Pulmonary artery endothelial cell (primary cell): ENCODE measurements at places on chromosomes 3 and 15. TPM values are rescaled to one million over a fixed set of nuclear protein-coding genes. Genes with fewer than 3 reads are reported as not detected.

Gene BDH1
- 2.5 and 3.8 TPM in 2 replicates for total RNA-seq

Gene NLGN1
- total RNA-seq = 37.5 and 49.3 TPM in 2 replicates

Gene RTP3
- total RNA-seq = 0.07 TPM in 1 of 2 replicates, not detected in the other

Gene TMEM44
- 44.4 and 55.1 TPM in 2 replicates for total RNA-seq

Gene BRPF1
- total RNA-seq = 20.7 and 22.6 TPM in 2 replicates

Gene TIMP4
- 0.07 and 0.46 TPM in 2 replicates for total RNA-seq

Gene ERICH6
- not detected in 2 replicates for total RNA-seq

Gene CLDN18
- total RNA-seq = not detected in 2 replicates

Gene GUCA1C
- total RNA-seq = not detected in 2 replicates

DNA sequence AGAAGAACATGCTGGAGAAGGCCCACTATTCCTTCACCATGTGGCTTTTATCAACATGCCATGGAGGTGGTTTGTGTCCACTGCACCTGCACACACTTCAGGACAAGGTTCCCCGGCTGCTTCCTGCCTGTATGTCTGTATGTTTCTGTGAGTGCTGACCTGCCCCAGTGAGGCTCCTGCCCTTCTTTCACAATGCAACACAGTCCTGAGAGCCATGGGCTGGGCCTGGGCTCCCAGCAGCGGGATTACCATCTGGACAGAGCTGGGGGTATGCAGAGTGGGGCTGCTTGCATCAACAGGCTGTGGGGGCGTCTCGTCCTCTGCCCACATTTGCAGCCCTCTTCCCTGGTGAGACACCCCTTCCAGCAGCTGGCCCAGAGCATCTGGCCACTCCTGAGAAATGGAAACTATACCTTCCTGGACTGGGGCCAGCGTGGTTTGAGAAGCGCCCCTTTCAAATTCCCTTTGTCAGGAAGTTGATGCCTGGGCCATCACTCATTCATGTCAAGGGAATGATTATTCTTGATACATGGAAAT, 29.3 kb upstream of the C15orf39 start:
- no peak for DNase-seq

GRCh38 chr3:36557021-36557707, 176.9 kb downstream of the STAC start:
- no peak for DNase-seq

DNA sequence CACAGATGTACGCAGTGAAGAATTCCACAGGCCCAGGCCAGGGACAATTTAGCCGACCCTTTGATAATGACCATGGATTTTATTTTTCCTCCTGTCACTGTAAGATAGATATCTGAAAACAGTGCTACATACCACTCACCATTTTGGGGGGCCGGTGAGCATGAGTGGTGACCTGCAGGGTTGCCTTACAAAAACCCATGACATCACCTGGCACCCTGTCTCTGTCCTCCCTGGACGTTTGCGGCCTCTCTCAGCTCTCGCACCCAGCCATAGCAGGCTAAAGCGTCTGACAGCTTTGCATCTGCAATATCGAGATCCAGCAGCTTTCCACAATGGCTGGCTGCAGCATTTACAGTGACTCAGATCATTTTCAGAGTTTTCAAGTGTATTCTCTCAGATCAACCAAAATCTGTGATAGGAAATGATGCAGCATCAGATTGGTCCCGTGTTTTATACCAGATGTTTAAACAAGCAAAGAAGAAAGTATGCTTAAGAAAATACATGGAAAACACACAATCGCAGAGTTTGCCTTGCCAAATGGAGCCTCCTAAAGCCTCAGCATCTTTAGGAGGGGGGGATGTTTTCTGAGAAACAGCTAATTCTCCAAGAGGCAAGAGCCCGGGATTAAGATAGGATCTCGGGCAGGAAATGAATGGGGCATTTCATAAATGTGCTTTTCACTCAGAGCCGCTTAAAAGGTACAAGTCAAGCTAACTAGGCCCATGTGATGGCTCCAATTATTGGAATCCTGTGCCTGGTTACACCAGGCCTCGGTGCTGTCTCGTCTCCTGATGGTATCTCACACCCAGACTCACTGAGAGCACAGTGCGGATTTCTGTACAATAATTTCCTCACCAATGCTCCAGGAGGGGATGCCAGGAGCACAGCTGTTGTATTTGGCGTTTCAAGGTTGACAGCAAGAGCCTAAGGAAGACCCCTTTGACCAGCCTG, 257.3 kb downstream of the XXYLT1 start:
- no peak for DNase-seq

GRCh38 chr3:105972069-105972468, 103.3 kb upstream of the CBLB start:
- no peak for DNase-seq

- DNase-seq = no peak
These were observed 2.7 kb upstream of the PLCL2 start for GRCh38 chr3:16881896-16882630.

- DNase-seq = no peak
These were observed 23.4 kb upstream of the CHCHD6 start for GRCh38 chr3:126680667-126681055.

DNA sequence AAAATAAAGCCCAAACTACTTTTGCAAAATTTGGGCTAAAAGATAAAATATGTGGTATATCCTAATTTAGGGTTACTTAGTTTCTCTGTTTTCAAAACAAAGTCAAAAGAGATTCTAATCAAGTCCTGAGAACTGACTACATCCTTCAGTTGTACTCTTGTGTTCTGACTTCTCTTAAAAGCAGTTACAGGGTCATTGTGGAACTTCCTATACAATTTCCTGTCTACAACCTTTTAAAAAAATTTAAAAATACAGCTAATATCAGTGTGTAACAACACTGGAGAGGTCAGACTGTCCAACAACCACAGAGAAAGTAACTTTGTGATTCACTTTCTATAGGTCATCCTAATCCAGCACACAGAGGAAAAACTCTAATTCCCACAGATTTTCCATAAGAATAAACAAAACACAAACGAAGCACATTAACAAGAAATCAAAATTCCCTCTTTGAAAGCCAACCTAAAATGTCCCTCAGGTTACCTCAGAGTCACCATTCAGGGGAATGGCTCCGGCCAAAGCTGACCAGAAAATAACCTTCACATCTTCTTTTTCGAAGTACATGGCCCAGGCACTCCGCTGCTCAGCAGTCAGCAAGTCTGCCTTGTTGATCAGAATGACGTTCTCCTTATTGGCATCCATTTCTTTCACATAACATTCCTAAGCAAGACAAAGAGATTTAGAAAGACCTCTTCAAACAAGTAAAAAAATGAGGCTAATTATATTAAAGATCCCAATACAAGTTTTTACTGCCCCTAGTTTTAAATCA, 13.3 kb downstream of the LSG1 start:
- DNase-seq = no peak

DNA sequence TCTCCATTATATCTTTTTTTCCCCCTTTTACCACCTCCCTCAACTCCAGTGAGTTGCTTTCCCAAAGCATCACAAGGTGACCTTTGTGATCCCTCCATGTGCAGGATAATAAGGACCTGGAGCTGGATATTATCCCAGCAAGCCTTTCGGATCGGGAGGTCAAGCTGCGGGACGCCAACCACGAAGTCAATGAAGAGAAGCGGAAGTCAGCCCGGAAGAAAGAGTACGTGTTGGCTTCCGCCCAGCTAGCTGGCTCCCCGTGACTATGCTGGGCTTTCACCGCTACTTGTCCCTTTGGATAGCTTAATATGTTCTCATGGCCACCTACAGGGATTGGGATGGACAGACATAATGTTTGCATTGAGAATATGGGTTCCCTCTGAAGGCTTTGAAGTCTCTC, 273.7 kb upstream of the UMPS start:
- no peak for DNase-seq

- DNase-seq = no peak
These were observed 127.4 kb downstream of the NSMCE3 start for GRCh38 chr15:29142129-29142747.

GRCh38 chr15:98561169-98561941, 87.0 kb upstream of the IGF1R start:
- no peak for DNase-seq

GRCh38 chr15:96860741-96861140, 530.2 kb downstream of the NR2F2 start:
- no peak for DNase-seq

DNA sequence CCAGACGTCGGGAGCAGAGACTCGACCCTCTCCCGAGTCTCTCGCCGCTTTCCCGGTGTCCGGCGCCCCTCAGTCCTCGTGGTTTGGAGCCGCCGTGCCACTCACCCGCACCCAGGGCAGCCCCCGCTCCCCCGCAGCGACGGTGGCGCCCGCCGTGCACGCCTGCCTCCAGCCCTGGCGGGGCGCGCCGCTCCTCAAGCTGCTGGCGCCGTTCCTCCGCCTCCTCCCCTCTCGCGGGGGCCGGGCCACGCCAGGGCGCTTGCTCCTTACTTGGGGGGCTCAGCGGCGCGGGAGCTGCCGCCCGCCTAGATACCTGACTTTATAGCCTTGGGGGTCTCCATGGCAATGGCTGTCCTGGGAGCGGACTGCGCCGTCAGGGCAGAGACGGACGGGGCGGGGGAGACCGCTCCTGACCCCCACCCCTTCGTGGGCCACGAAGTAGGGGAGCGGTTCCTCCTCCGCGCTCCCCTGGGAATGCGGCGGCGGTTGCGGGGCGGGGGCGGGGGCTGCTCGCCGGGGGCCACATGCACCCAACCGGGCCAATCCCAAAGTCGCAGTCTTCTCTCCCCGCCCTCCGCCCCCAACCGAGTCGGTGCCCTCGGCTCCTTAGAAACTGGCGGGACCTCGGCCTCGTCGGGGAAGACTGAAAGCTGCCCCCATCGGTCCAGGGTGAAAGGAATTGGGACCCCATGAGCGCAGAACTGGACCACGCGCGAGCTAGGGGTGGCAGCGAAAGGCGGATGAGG, at the start of gene ANKRD63:
Gene ANKRD63 (minus strand): TSS at position 196 of the 746 bp plus-strand sequence. CDS start 478 bp downstream, outside the sequence.
- no peak for DNase-seq

DNA sequence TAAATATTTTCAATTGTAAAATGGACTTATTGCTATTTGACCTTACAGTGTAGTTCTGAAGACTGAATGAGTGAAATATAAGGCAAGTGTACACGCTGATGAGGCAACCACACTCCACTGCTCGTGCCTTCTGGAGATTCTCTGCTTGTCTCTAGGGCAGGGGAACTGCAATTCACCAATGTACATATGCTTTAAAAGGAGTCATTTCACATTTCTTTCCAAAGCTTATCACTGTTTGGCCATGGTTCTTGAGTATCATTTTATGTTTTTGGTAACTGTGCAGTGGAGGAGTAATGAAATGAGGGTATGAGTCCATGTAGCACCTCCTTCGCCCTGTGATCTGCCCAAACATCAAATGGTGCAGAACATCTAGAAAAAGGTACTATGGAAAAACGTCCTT, 43.7 kb downstream of the CCR4 start:
- DNase-seq = no peak

GRCh38 chr3:151309566-151309965, 7.1 kb downstream of the GPR87 start:
- DNase-seq = no peak
